ENCODE measurements at places on chromosomes 16 and 17.

DNA sequence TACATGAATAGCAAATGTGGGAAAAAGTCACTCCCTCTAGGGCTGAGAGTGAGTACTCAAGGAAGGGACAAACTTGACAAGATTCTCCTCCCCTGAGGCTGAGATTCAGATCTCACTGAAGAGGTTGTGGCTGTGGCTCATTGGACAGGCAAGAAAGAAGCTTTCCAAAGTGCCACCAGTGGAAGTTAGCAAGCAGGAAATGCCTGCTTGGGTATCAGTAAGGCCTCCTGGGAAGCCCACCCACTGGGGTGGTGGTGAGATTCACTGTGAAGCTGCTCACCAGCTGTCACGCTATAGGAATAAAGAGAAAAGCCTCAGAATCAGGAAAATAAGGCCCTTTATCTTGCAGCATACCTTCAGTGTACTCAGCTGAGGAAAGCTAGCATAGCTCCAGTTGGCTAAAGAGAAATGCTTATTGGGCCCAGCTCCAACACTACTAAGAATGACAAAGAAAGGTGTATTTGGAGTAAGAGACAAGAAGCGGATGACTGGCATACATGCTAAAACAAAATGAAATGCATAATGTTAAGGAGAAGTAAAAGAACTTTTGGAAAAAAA lies 274.4 kb upstream of the TOM1L1 start:
- no peak for DNase-seq

- DNase-seq = no peak
Observed at GRCh38 chr16:51864575-51864974, 682.4 kb downstream of the TOX3 start.

DNA sequence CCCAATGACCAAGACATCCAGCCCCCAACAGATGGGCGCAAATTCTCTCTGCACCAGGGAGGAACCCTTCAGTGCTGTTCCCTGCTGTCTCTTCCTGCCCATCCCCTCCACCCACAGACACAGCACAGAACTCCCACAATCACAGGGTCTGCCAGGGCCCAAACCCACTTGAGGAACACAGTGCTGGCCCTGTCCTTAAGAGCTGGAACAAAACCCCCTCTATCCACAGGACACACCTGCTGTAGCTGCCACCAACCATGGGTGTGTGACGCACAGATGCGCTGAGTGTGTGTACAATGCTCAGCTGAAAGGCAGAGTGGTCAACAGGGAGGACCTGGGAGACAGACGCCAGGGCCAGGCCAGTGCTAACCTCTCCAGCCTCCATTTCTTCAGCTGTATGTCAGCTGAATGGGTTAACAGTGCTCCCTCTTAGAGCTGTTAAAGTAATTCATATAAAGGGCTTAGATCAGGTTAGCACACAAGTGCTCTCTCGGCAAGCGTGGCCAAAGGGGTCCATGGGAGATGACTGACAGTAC lies 62.1 kb downstream of the AMFR start:
- no peak for DNase-seq

DNA sequence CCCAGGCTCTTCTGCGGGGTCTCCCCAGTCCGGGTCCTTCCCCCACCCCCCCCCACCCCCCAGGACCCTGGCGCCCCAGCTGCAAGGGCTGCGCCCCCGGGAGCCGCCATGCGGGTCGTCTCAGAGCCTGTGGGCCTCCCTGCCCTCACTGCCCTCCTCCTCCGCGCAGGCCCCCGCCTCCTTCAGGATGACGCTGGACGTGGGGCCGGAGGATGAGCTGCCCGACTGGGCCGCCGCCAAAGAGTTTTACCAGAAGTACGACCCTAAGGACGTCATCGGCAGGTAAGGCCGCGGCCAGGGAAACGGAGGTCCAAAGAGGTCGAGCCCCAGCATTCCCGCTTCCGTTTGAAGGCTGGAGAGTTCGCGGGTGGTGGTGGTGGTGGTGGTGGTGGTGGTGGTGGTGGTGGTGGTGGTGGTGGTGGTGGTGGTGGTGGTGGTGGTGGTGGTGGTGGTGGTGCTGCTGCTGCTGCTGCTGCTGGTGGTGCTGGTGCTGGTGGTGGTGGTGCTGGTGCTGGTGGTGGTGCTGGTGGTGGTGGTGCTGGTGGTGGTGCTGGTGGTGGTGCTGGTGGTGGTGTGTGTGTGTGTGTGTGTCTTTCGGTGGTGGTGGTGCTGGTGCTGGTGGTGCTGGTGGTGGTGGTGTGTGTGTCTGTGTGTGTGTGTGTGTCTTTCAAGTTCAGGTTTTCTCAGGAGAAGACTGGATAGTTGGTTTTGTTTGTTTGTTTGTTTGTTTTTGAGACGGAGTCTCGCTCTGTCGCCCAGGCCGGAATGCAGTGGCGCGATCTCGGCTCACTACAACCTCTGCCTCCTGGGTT lies 615 bp downstream of the PHKG2 start:
- DNase-seq = peak; percentile 60

GRCh38 chr16:28218109-28218508 lies 6.3 kb upstream of the XPO6 start:
- peak; percentile 71 for DNase-seq

DNA sequence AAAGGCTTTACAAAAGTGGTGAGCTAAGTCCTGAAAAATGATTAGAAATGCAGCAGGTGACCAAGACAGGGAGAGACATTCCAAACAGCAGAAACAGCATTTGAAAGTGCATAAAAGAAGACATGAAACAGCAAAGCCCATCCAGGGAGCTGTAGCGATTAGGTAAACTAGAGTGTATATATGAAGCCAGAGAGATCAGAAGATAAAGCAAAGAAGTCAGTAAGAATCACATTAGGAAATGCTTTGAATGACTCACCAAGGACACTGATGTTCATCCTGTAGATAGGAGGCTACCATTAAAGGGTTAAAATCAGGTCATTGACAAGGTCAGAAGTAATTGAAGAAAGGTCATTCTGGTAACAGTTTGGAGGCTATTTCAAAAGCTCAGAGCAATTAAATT lies 27.6 kb upstream of the VAT1L start:
- DNase-seq = peak; percentile 66

DNA sequence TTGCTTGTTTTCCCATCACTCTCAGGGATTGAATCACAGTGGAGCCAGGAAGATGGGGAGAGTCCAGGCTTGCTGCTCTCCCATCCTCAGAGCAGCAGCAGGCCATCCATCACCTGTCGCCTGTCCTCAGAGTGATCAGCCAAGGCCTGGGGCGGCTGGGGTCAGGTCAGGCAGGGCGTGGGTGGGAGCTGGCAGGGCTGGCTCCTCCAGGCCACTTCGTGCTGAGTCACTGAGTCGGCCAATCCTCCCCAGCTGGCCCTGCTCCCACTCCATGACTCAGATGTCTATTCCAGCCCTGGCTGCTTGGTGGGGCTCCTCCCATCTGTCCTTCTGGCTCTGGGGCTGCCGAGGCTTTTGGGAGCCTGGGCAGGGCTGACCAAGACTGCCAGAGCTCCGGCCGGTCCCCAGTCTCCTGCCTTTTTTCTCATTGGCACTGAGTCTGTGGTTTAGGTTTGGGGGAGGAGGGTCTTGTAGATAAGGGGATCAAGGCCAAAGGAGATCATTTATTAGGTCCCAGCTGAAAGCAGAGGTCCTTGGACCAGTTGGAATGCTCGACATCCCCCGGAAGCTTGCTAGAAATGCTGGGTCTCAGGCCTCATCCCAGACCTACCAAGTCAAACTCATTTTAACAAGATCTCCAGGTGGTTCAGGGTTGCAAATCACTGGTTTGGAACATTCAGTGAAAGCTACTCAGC lies 72.7 kb downstream of the ABCC1 start:
- DNase-seq = peak; percentile 97

DNA sequence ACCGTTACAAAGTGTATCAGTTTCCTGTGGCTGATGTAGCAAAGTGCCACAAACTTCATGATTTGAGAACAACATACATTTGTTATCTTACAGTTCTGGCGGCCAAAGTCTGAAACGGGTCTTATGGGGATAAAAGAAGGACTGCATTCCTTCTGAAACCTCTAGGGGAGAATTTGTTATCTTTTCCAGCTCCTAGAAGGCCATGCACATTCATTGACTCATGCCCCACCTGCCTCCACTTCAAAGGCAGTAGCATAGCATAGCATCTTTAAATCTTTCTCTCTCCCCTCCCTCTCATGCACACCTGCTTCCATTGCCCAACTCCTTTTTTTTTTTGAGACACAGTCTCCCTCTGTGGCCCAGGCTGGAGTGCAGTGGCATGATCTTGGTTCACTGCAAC lies 190.7 kb upstream of the DYNLRB2 start:
- DNase-seq = no peak

DNA sequence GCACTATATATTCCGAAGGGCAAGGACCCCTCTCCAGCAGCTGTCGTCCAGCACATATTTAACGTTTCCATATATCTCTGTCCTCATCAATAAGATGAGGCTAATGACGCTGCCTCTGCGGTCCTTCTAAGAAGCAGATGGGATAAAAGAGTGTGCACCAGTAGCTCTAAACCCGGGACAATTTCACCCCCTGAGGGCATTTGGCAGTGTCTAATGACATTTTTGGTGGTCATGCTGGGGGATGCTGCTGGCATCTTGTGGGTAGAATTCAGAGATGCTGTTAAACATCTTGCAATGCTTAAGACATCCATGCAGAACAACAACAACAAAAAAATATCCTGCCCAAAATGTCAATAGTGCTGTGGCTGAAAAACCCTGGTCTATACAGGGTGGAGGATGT lies 372.9 kb downstream of the CDH13 start:
- DNase-seq = no peak

GRCh38 chr16:78127130-78127529 lies 27.7 kb downstream of the WWOX start:
- peak; percentile 20 for DNase-seq

- DNase-seq = no peak
Observed at GRCh38 chr16:46948548-46949166, 24.8 kb downstream of the DNAJA2 start.

DNA sequence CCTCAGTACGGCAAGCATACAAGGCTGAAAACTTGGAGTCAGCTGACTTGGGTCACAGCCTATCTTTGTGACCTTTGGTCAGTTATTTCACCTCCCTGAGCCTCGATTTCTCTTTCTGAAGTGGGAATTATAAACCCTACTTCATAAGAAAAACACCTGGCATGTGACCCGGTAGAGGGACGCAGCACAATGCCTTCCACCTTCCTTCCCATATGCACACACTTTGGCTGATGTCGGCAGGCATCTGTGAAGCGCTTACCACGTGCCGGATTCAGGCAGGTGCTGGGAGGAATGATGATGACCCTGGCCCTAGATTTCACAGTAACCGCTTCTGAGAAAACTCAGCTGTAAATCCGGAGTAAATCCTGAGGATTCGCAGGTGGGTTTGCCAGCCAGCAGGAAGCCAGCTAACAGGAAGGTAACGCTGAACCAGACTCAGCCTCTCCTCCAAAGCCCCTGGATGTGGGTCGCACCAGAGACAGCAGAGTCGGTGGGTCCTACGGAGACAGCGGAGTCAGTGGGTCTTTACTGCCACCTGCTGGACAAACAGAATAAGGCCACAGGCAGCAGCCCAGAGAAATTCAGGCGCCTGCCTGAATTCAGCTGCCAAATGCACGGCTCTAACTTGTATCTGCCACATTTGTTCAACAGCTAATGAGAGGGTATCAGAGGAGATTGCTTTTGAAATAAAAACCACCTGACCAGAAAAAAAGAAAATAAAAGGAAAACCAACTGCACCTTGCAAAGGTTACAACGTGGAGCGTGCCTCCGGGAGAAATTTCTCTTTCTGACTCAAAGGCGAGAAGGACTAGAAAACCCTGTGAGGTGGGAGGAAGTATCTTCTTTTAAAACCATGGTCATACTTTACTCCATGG lies 16.6 kb downstream of the COPRS start:
- peak; percentile 60 for DNase-seq

DNA sequence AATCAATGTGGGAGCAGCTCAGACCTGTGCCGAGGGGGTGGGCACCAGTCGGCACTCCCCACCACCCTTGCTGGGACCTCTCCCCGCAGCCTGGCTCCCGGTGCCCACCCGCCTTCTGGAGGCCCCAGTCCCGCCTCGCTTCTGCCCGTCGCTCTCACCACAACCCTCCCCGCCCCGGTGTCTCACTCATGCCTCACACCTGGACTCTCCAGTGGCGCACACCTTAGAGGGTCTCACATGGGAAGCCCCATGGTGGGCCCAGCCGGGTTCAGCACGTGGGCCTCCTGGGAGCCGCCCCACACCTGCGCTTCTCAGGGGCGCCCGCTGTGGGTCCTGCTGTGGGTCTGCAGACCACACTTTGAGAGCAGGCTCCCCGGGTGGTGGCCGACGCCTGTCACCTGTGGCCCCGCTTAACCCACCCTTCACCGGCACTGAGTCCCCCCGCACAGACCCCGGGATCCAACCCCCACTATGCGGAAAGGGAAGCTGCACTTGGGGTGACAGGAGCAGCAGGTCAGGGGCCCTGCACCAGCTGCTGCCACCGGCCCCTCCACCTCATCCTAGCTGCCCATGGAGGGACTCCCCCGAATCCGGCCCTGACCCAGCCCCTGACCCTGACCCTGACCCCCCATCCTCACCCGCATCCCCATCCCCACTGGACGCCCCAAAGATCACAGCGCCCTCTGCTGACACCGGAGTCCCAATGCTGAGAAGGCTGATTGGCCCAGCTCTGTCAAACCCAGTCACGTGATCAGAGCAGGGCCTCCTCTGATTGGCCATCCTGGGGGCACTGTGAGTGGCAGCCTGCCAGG lies 27.4 kb upstream of the SLC38A10 start:
- no peak for DNase-seq
